ENCODE measurements at places on chromosomes 1 and 21. TPM values are rescaled to one million over a fixed set of nuclear protein-coding genes. Genes with fewer than 3 reads are reported as not detected.

- no peak for DNase-seq
These were observed 6.5 kb upstream of the GRIK3 start for GRCh38 chr1:37040773-37041172.

GRCh38 chr1:208084220-208084619, 160.0 kb downstream of the PLXNA2 start:
- DNase-seq: no peak

- no peak for DNase-seq
These were observed 70.8 kb downstream of the RWDD3 start for GRCh38 chr1:95304803-95305202.

DNA sequence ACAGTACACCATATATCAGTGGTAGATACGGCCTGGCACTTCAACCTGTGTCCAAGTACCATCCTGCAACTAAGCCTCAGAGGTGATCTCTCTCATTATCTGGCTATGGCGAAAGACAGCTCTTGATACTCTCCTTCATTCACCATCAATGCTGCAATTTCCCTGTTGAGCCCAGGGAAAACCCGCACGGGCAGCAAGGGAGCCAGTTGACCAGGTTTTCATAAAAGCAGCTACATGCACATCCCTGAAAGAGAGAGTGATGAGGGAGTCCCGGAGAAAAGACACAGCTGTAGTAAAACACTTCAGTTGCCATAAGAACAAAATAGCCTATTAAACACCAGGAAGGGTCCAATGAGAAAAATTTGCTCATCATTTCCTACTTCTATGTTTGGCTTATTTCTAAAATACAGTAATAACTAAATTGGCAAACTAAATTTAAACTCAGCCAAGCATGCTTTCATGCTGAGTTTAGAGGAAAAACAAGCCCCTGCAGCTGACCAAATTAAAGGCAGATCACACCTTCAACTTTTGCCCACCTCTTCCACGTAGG, 68.3 kb downstream of the CAPZB start:
- DNase-seq: no peak

GRCh38 chr21:27078915-27079314, 112.0 kb upstream of the ADAMTS5 start:
- no peak for DNase-seq

- peak; percentile 89 for DNase-seq
These were observed at the start of gene PBXIP1 for GRCh38 chr1:154955718-154956543. PBXIP1 (minus strand) TSS chr1:154956099; CDS start chr1:154953721, 2,378 bp downstream.

- no peak for DNase-seq
These were observed 109.7 kb downstream of the TGFBR3 start for GRCh38 chr1:91776068-91776794.

- no peak for DNase-seq
These were observed 43.0 kb downstream of the JAK1 start for GRCh38 chr1:64923294-64923718.

- no peak for DNase-seq
These were observed 139.9 kb downstream of the GALNT2 start for GRCh38 chr1:230206976-230207375.

Gene AADACL4
- total RNA-seq: not detected

GRCh38 chr1:53043271-53043670, 18.7 kb upstream of the PODN start:
- DNase-seq: no peak

GRCh38 chr1:182621906-182622305, 17.7 kb upstream of the RGS16 start:
- DNase-seq: no peak

DNA sequence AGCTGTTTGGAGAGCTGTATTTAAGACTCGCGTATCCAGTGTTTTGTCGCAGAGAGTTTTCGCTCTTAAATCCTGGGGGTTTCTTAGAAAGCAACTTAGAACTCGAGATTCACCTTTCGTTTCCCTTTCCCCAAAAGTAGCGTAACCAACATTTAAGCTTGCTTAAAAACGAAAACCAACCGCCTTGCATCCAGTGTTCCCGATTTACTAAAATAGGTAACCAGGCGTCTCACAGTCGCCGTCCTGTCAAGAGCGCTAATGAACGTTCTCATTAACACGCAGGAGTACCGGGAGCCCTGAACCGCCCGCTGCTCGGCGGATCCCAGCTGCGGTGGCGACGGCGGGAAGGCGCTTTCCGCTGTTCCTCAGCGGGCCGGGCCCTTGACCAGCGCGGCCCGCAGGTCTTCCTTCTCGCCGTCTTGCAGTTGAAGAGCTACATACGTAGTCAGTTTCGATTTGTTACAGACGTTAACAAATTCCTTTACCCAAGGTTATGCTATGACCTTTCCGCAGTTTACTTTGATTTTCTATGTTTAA, 1.9 kb downstream of the OLIG1 start:
- DNase-seq: no peak

DNA sequence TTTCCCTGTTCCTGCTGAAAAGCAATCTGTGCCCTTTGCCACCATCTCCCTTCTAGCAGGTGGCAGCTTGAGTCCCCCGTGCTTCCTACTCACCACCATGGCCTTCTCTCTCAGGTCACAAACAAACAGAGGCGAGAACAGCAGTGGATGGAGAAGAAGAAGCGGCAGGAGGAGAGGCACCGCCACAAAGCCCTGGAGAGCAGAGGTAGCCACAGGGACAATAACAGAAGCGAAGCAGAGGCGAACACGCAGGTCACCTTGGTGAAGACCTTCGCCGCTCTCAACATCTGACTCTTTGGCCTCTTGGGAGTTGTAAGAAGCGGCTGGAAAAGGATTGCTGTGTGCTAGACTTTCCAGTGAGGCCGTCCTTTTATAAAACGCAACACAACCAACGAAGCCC, 16.0 kb downstream of the PLA2G2E start:
- DNase-seq: no peak

Measured in right atrium auricular region (tissue), 2 donors.